ENCODE measurements at places on chromosomes 16 and 17. TPM values are rescaled to one million over a fixed set of nuclear protein-coding genes. Genes with fewer than 3 reads are reported as not detected.

EPN3 gene
- total RNA-seq: not detected

CMTM2 gene
- total RNA-seq: not detected

TSPOAP1 gene
- total RNA-seq: not detected

C1QL1 gene
- 7.1 TPM for total RNA-seq

DNAAF8 gene
- 6.4 TPM for total RNA-seq

TNP2 gene
- total RNA-seq: not detected

SAMD14 gene
- total RNA-seq: 1.2 TPM
